Neural crest cell (in vitro differentiated cells): ENCODE measurements at places on chromosomes 3 and 15. TPM values are rescaled to one million over a fixed set of nuclear protein-coding genes. Genes with fewer than 3 reads are reported as not detected.

Gene MUC20
- 2.3 and 3.0 TPM in 2 replicates for total RNA-seq

Gene INSYN1
- 9.5 and 9.6 TPM in 2 replicates for total RNA-seq

Gene KBTBD13
- not detected in 2 replicates for total RNA-seq

DNA sequence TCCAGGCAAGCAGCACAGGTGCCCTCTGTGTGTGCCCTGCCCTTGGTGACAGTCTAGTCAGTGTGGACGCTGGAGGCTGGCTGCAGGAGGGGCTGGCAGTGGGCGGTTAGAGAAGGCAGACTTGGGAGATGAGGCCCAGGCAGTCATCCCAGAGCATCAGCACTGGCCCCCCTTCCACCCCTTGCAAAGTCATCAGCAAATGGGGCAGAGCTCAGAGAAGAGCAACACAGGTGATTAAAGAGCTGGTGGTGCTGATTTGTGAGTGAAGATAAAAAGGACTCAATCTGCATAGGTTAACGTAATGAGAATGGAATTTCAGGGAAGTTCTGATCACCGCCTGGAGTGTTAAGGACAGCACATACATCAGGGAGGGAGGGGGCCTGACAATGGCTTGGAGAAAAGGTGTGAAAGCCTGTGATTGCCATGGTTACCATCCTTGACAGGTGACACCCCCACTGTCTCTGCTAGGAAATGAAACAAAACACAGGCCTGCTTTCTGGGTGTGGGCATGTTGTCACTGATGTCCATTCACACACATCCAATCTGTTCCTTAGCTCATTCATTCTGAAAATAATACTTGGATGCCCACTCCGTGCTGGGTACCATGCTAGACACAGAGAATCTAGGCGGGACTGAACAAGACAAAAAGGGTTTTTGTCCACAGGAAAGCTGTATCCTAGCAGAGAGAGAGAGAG is 269.6 kb upstream of the ST8SIA2 start:
- peaks cover 9% of the 10 kb centered on the region for H3K36me3 ChIP-seq
- H3K4me1 ChIP-seq, result peaks cover 15% of the 10 kb centered on the region
- no peak for DNase-seq
- H3K4me3 ChIP-seq, result no peak overlapping the region

GRCh38 chr15:27479296-27480140 is 508.5 kb downstream of the GABRG3 start:
- DNase-seq, result no peak
- H3K4me3 ChIP-seq, result no peak overlapping the region
- no peaks in the 10 kb centered on the region for H3K36me3 ChIP-seq
- H3K27ac ChIP-seq, result no peak overlapping the region

DNA sequence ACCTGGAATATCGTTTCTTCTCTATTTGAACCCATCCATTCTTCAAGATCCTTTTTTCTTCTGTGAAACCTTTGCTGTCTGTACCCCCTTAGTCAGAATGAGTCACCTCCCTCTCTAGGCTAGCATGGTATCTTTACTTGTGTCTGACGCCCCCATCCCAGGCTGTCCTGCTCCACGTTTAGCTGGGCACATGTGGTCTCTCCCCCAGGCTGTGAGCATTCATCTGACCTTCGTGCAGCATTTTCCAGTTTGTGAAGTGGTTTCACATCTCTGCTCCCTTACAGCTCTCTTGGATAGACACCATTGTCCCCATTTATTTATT is 14.3 kb upstream of the TLE3 start:
- peaks cover 65% of the 10 kb centered on the region for H3K27me3 ChIP-seq
- H3K4me3 ChIP-seq, result no peak overlapping the region
- DNase-seq, result no peak
- H3K36me3 ChIP-seq, result no peaks in the 10 kb centered on the region

- no peak for DNase-seq
- no peak overlapping the region for H3K4me3 ChIP-seq
- no peak overlapping the region for H3K27ac ChIP-seq
- no peaks in the 10 kb centered on the region for H3K27me3 ChIP-seq
- H3K4me1 ChIP-seq, result peaks cover 14% of the 10 kb centered on the region
These were observed 41.7 kb upstream of the LIMD1 start for GRCh38 chr3:45552794-45553371.

- H3K4me3 ChIP-seq, result no peak overlapping the region
- no peak overlapping the region for H3K27ac ChIP-seq
- H3K4me1 ChIP-seq, result peaks cover 15% of the 10 kb centered on the region
- no peak for DNase-seq
- peaks cover 7% of the 10 kb centered on the region for H3K27me3 ChIP-seq
These were observed 173.8 kb upstream of the BCL6 start for GRCh38 chr3:187919048-187919447.

- H3K27me3 ChIP-seq, result no peaks in the 10 kb centered on the region
- no peak overlapping the region for H3K27ac ChIP-seq
- DNase-seq, result no peak
- H3K4me1 ChIP-seq, result no peaks in the 10 kb centered on the region
These were observed 9.6 kb upstream of the SLCO2A1 start for GRCh38 chr3:134039161-134039862.
